Fibroblast of lung (primary cell): ENCODE measurements at places on chromosomes 1 and 21.
A peak's percentile ranks its signal among the peaks of the same experiment; 100 is the strongest.

GRCh38 chr21:40270047-40270446 is 402.8 kb downstream of the PCP4 start:
- no peak for DNase-seq

DNA sequence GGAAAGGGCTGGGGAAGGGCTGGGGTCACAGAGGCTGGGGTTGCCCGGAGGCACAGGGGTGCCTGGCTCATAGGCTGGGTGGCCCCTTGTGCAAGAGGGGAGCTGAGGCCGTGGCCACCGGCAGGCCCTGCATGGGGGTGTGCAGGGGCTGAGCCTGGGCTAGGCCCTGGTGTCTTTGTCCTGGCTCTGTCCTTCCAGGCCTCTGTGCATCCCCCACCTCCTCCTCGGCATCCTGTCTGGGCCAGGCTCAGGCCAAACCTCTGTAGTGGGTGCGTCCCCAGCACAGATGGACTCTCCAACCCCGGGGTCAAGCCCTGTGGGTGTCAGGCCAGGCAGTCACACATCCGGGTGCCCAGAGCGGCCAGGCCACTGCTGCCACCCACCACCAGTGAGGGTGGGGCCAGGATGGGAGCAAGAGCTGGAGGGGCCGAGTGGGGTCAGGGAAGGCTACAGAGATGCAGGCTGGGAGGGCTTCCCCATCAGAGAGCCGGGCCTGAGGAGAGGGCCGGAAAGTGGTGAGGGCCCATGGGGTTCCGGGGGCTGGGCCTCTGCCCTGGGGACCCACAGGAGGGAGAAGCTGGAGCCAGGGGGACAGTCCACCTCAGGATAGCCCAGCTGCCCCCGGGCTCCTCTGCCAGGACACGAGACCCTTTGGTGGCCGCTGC is 19.4 kb downstream of the PANK4 start:
- peak; percentile 20 for DNase-seq

- DNase-seq = no peak
Measured at GRCh38 chr21:44572959-44573583, 458 bp upstream of the KRTAP10-4 start.

- peak; percentile 60 for DNase-seq
Measured at GRCh38 chr1:215523906-215524305, 43.2 kb upstream of the KCTD3 start.

DNA sequence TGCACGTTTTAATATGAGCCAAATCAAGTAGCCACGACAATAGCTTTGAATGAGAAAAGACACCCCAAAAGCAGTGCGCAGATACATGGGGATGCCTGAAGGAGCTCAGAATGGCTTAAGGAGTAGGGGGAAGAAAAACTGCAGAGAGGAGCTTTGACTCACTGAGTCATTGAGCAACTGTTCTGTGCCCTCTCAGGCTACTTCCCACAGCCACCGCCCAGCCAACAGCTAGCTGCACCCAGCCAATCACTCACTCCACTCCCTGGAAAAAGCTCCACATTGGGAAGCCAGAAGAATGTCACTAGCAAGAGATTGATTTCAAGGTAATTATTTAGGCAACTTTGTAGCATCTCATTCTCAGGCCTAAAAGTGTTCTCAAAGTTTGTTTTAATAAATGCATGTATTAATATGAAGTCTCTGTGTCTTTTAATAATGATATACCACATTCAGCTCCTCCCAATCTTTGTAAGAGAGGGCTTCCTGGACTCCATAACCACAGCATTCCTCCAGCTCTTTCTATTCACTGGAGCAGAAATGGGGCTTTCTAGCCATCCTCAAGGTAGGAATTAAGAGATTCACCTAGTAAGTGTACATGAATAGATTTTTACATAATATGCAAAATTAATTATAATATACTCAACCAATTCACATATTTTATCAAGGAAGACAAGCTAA is 16.8 kb downstream of the DUSP10 start:
- peak; percentile 88 for DNase-seq

DNA sequence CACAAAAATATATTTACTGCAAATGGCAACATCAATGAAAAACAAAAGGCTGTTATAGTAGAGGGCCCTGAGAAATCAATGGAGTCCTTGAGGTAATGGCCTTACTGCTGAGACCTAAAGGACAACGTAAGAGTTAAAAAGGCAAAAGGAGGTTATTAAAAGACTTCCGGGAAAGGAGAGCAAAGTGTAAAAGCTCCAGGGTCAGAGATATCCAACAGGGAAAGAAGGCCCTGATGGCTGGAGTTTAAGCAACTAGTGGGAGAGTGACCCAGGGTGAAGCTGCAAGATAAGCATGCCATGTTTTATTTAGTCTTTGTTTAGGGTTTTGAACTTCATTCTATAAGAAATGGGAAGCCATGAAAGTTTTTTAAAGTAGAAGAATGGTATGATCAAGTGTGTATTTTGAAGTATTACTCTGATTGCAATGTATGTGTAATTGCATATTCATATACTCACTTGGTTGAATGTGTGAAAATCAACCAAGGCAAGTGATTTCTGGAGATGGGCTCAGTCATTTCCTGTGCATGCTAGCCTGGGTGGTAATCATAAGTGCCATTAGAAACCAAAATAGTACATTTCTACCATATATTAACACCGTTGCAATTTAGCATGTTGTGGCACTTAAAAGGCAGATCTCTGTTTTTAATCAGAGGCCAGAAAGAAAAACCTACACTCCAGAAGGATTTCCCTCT is 5.3 kb upstream of the DPYD start:
- no peak for DNase-seq
